Activated CD8-positive, alpha-beta memory T cell treated with anti-CD3 and anti-CD28 coated beads, Interleukin-2, amount 50 U/mL, for 48 hours (primary cell): ENCODE measurements at places on chromosomes 1 and 21.

- no peak for DNase-seq
Measured at GRCh38 chr1:17587693-17588047, 48.2 kb downstream of the ARHGEF10L start.

DNA sequence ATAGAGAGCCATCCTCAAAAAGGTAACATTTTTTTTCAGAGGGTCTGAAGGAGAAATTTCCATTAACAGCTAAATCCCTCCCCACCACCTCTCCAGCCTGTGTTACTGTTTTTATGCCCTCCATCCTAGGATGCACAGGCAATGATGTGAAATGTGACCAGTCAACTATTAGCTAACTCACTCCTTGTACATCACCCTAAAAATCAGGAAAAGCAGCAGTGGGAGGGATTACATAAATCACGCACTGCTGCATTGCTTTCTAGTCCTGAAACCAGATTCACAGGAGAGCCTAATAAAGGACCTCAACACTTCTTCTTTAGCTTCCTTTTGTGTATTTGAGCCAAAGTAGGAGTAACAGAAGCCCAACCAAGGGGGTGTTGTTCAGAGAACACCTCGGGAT lies 66.3 kb downstream of the LMO4 start:
- DNase-seq = no peak

- DNase-seq = no peak
Measured at GRCh38 chr1:213874789-213875188, 113.0 kb upstream of the PROX1 start.

DNA sequence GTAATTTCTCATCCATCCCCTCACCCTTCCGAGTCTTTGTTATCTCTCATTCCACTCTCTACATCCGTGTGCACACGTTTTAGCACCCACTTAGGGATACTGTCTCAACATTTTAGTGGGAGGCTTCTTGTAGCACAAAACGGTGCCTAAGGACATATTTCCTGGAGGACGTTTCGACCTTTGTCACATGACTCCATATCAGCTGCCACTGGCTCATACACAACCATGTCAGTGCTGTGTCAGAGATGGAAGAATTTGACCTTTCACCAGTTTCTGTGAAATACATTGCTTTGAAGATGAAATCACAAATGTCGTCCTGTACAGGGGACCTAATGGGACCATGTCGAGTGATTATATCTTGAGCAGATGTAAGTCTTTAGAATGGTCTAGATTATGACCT lies 15.6 kb downstream of the B3GALT5 start:
- no peak for DNase-seq

- no peak for DNase-seq
Measured at GRCh38 chr1:32808580-32808979, 8.6 kb downstream of the YARS1 start.

DNA sequence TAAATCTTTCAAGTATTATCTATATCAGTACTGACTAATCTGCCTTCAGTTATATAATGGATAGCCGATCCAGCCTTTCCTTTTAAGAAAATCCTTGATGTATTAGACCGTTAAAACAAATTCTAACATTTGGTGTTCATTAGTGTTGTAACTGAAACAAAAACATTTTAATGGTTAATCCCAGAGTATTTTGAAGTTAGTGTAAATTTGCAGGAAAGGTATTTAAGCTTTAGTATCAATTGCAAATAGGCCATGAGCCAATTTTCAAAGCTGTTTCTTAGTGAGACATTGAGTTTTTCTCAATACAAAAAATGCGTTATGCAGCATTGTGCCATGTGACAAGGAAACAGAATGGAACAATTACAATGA lies 29.6 kb downstream of the DISP1 start:
- no peak for DNase-seq

GRCh38 chr1:55947446-55947845 lies 631.9 kb downstream of the PLPP3 start:
- DNase-seq = no peak

DNA sequence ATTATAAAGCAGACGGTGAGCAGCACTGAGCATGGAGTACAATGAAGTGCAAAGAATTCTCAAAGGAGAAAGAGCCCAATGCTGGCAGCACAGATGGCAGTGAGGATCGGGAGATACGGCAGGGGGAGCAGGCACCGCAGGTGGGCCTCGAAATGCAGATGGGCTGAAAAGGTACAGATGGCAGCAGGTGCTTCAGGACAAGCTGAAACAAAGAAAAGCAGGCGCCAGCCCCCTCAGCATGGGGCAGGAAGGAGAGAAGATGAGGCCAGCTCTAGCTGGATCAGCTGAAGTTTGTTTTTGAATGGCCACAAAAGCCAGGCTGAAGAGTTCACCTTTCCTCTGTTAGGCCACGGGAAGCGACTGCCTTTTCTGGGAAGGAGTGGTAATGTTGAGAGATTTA lies 7.7 kb downstream of the CFAP298 start:
- DNase-seq = no peak

GRCh38 chr1:184350573-184350972 lies 36.3 kb upstream of the C1orf21 start:
- no peak for DNase-seq

DNA sequence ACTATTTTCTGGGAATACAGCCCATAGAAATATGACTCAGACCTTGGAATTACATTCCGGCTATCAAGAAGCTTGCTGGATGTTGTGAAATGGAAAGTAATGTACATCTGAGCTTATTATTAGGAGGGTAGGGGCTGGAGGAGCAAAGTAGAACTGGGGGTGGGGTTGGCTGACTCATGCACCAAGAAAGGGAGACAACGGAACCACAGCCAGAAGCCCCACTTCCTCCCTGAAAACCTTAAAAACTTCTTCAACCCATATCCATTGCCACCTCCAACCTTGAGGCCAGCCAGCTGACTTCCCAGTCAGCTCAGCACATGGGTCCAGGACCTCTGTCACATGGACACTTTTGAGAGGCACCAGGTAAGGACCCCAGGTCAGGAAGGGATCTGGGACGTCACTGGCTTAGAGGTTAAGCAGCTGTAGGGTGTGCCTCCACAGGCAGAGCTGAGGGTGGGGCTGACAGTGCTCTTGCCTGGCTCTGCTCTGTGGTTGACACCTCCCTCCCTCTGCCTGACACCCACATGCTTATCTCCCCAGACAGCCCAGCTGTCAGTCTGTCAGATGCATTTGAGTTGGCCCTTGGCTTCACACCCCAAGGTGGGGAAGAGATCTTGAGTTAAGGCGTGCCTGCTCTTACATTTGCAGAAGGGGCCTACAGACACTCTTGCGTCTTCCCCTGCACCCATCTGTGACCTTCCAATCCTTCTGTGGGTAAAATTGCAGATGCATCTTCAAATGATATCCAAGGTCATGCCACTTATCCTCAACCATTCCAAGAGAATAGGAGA lies 5.7 kb upstream of the ZNF683 start:
- DNase-seq = peak; percentile 82

GRCh38 chr1:59768792-59769735 lies 45.7 kb upstream of the HOOK1 start:
- no peak for DNase-seq

GRCh38 chr1:84505493-84506001 lies 639 bp upstream of the SPATA1 start:
- DNase-seq = no peak

DNA sequence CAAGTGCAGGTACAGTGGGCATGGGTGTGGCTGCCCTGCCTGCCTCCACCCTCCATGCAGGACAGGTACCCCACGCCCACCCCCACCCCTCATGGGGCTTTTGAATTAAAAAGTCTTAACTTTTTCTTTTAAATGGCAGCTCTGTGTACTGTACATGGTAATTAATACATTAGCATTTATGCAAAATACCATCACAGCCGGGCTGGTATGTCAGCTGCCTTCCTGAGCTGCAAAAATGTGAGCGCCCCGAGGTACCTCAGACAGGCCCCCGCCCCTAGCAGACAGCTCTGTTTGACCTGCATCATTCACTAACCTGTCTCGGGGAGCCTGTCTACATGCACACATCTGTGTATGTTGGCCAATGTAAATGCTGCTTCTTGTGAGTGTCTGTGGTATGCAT lies 42.2 kb upstream of the POU3F1 start:
- DNase-seq = no peak

- peak; percentile 59 for DNase-seq
Measured at GRCh38 chr1:19009882-19010321, 53.4 kb upstream of the IFFO2 start.

- no peak for DNase-seq
Measured at GRCh38 chr1:151401125-151401788, 1.9 kb downstream of the PSMB4 start.

GRCh38 chr1:70411360-70411844 lies 334 bp downstream of the CTH start:
- DNase-seq = no peak

DNA sequence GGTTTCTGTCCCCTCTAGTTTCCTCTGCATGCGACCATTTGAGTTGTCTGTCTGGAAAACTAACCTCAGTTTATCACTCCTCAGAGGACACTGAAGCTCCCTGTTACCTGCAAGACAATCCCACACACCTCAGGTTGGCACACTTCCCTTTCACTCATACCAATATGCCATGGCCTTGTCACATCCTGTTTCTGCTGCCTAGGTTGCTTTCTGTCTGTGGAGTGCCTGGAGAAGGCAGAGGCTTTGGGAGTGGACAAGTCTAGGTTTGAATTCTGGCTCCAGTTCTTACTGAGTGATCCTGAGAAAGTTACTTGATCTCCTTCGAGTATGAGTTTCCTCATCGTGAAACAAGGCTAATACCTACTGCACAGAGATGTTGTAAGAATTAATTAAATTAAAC lies 171.5 kb upstream of the CACYBP start:
- DNase-seq = no peak

GRCh38 chr1:31004231-31004621 lies 61.3 kb downstream of the PUM1 start:
- DNase-seq = no peak

- DNase-seq = no peak
Measured at GRCh38 chr1:6282577-6283270, 21.8 kb upstream of the GPR153 start.

DNA sequence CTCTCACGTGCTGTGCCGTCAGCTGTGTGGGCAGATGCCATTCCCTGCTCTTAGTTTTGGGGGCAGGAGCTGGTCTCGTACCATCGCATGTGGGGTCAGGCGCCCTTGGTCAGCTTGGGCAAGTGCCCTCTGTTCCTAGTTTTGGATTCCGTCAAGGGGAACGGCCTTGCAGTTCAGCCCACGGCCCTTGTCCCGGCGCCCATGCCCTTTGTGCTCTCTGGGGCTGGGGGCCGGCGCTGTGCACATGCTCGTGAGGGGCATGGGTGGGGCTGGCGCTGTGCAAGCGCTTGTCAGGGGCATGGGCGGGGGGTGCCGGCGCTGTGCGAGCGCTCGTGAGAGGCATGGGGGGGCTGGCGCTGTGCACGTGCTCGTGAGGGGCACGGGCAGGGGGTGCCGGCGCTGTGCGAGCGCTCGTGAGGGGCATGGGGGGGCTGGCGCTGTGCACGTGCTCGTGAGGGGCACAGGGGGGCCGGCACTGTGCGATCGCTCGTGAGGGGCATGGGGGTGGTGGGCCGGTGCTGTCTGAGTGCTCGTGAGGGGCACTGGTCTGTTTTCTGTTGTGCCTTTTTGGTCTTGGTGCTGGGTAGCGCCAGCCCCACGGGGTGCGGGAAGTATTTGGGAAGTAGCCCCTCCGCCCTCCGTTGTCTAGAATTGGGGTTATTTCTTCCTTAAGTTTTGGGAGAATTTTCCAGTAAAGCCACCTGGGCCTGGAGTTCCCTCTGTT lies 29.5 kb upstream of the DIP2A start:
- DNase-seq = no peak

GRCh38 chr1:196650403-196650802 lies 1.4 kb upstream of the CFH start:
- DNase-seq = no peak

DNA sequence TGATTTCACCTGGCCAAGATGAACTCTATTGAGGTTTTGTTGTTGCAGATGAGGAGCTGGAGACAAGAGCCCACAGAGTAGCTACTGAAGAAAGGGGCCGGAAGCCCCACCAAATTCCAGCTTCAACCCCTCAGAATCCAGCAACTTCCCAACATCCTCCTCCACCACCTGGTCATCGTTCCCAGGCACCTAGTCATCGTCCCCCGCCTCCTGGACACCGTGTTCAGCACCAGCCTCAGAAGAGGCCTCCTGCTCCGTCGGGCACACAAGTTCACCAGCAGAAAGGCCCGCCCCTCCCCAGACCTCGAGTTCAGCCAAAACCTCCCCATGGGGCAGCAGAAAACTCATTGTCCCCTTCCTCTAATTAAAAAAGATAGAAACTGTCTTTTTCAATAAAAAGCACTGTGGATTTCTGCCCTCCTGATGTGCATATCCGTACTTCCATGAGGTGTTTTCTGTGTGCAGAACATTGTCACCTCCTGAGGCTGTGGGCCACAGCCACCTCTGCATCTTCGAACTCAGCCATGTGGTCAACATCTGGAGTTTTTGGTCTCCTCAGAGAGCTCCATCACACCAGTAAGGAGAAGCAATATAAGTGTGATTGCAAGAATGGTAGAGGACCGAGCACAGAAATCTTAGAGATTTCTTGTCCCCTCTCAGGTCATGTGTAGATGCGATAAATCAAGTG lies 14.3 kb downstream of the CD2 start:
- peak; percentile 65 for DNase-seq

DNA sequence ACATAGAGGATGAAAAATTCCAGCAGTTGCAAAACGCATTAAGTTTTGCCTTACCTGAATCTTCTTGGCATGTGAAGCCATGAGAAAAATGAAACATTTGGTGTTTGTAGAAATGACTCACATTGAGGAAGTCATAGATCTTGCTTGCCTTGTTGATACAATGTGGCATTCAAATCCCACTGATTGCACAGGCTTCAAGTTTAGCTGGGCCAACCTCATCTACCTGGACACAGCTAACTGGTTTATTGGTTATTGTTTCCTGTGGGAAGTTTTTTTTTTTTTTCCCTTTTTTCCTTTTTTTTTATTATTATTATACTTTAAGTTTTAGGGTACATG lies 168.9 kb upstream of the C21orf91 start:
- DNase-seq = no peak
